ENCODE measurements at places on chromosomes 2 and 18.

DNA sequence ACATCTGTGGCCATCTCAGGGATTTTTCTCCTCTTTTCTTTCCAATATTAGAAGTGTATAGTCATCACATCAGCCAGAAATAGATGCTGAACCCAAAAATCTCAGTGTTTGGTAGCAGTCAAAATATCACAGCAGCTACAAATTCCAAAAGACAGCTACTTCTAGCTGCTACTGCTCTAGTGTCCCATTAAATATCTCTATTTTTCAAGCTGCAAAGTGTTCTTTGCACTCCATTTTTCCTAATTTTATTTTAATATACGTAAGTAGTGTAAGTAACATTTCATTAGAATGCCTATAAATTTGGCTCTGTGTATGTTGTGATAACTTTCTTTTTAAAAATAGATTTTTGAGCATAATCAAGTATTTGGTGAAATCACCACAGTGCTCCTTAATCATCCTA, 967.3 kb downstream of the BCL11A start:
- no peak for DNase-seq

GRCh38 chr2:154551649-154552048, 146.8 kb upstream of the KCNJ3 start:
- DNase-seq, result no peak

DNA sequence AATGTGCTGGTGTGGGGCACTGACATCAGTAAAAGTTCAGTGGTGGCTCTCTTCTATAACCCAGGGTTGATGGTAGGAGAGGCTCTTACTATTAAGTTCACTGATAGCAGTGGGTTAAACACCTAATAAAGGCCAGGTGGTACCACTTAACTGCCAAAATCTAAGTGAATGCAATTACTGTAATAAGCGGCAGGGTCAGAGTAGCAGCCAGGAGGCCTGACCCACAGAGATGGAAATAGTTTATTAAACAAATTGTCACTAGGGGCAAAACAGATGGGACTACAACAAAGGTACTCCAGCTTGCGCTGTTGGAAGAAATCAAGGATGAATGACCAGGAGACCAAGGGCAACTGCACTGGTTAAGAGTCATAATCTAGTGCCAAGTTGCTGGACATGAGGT, 26.6 kb downstream of the ZSWIM2 start:
- no peak for DNase-seq

- no peak for DNase-seq
Measured at GRCh38 chr18:42915299-42915698, 200.2 kb downstream of the RIT2 start.
